ENCODE measurements at places on chromosomes 5 and 9.

DNA sequence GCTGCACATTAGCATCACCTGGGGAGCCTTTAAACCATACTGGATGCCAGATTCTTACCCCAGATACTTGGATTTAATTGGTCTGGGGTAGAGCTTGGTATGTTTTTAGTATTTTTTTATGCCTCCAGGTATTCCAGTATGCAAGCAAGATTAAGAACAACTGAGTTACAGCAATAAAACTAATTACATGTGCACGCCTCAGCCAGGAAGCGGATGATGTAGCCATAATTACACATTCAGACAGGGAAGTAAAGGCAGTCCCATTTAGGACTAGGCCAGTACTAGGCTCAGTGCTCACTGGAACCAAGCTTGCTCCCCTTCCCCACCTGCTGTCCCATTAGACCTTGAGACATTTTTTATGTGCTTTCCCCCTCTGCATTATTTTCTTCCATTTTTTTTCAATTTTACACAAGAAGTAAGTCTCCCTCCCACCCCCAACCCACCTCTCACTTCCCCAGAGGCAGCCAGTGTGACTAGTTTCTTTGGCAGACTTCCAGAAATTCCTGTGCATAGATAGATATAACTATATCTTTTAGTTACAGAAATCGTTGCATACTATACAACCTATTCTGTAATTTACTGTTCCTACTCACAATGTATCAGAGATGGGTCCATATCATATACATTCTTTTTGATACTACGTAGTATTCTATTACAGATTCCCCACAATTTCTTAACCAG lies 7.1 kb upstream of the GNAQ start:
- no peak for DNase-seq

DNA sequence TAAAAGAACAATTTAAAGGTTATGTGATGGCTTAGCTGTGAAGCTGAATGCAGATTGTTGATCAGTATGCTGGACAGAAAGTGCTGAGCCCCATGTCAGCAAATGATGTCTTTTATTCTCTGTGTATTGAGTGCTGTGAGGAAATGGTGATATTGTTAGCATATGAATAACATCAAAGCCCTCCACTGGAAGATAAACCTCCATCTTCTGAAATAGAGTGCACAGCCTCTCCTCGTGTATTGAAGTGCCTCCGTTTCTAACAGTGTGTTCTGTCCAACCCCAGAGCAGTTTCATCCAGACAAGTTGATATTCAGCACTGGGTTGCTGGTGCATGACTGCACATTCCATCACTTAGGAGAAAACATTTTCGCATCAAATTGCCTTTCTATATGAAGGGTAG lies 242.9 kb downstream of the CSNK1G3 start:
- no peak for DNase-seq

- DNase-seq, result no peak
Observed at GRCh38 chr5:154676508-154676907, 78.7 kb upstream of the LARP1 start.

- DNase-seq, result no peak
Observed at GRCh38 chr5:1325191-1325741, 19.6 kb downstream of the CLPTM1L start.

- no peak for DNase-seq
Observed at GRCh38 chr5:79297661-79298060, 61.7 kb downstream of the JMY start.

DNA sequence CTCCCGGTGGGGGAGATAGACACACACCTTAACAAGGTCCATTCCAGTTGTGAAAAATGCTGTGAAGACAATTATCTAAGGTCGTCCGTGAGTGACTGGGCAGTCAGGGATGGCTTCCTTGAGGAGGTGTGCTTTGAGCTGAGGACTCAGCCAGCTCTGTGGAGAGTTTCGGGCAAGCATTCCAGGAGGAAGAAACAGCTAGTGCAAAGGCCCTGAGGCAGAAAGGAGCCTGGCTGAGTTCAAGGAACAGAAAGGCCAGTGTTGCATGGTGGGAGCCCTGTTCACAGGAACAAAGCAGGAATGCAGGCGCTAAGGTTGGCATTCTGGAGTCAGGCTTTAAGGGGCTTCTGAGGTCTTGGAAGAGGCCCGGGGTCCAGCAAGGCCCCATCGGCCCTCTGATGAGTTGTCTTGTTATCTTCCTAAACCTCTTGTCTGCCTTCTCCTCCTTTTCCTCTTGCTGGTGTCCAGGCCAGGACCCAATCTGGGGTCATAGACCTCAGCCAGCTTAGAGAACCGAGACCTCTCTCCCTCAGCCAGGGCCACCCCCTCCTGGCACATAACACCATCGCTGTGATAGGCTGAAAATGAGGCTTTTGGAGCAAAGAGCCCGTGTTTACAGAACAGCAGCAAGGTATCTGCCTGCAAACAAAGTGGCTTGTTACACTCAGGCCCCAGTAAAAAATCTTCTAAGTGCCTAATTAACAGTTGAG lies 270.2 kb upstream of the MVB12B start:
- DNase-seq, result peak; percentile 80

DNA sequence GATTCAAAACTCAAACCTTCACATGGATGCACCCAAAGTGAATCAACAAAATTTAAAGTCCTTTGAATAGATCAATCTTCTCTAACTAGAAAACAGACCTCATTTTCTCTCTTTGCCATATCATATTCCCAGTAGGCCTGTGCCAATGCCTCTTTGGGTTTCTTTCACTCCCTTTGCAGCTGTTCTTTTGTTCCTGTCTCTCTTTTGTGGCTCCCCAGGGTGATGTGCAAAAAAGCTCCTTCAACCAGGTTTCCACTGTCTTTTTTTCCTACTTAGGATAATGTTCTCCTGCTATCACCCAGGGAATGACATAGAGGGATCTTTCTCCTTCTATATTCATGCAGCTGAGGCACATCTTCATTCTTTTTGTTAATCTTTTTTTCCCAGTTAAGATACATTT lies 54.6 kb downstream of the MARCHF3 start:
- DNase-seq, result no peak

DNA sequence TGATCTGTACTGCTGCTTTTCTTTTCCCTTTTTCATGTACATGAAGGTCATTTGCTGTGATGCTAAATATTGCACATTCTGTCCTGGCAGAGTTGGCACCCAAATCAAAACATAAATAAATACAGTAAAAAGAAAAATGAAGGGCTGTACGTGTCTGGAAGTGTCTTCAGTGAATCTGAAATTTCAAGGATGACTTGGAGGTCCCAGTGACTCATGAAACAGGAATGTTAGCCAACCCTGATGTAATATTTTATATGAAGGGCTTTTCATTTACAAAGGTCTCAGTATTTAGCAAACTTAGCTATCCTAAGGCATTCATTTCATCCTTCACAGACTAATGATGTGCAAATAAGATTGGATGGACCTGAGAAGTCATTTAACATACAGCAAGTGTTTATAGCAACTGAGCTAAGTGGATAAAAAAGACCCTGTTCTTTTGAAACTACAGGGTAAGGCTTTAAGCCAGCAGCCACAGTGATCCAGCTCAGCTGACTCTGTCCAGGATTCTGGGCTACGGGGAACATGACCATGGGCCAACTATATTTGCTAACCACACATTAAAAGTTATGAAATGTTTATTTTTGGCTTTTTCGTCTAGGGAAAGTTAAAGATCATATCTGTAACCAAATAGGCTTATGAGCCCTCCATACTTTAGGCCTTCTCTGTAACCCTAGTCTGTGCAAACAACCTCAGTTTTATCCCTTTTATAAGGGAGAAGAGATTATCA lies 104.0 kb upstream of the DMRTA1 start:
- no peak for DNase-seq

DNA sequence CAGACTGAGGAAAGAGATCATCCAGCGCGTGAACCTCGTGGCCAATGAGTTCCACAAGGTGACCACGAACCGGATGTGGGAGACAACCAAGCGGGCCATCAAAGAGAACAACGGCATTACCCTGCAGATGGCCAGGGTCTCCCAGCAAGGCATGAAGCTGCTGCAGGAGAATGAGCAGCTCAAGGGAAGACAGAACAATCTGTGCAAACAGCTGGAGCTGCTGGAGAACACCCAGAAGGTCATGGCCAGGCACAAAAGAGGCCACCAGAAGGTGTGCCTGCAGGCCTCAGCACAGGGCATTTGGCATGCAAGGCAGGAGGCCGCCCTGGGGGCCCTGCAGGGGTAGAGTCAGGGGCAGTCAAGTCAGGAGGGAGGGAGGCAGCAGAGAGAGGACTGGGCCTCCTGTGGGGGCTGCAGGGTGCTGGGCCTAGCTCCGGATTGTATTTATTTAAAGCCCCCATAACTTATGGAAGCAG lies 4.2 kb downstream of the PTRH1 start:
- no peak for DNase-seq

DNA sequence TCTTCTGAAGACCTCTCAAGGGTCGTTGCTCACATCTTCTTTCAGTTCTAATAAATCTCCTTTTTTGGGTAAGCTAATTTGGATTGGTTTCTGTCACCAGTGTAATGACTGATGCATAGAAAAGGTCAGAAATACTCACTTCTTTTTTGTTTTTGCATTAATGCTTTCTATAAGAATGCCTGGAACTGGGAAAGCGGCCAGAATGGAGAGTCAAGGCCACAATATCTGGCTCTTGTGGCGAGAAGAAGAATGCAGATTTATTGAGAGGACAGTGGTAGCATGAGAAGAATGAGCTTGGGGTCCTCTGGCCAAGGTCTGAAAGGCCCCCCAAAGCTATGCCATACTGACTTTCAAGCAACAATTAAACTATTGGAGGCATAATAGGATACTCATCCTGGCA lies 88.0 kb upstream of the SLC12A2 start:
- no peak for DNase-seq

GRCh38 chr9:76161541-76161940 lies 232.7 kb downstream of the RFK start:
- DNase-seq, result no peak

GRCh38 chr9:87270221-87270847 lies 227.3 kb upstream of the DAPK1 start:
- no peak for DNase-seq

- no peak for DNase-seq
Observed at GRCh38 chr5:113632996-113633395, 119.5 kb downstream of the YTHDC2 start.

Data from NCI-H1105 (cell line).